BE2C (cell line): ENCODE measurements at places on chromosomes 6 and 20.

GRCh38 chr20:33273117-33273851 is 9.7 kb upstream of the BPIFB1 start:
- DNase-seq = no peak

DNA sequence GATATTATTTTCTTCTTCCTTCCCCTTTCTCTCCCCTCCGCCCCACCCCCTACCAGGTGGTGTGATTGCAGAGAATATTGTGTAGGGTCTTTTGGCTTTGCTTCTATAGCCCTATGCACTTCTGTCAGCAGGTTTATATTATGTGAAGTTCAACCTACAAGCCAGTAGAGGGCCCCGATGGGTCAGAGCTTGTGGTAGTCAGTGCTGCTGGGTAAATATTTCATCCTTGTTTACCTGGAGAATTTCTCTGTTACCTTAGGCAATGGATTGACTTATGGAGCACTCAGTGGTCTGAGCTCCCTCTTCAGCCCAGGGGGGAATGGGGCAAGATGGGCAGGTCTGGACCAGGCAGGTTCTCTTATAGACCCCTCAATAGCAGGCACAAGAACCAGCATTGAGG is 720.9 kb downstream of the GRIK2 start:
- DNase-seq = peak; percentile 37

- DNase-seq = no peak
Measured at GRCh38 chr6:43268782-43269272, 25.5 kb downstream of the TTBK1 start.

- DNase-seq = no peak
Measured at GRCh38 chr6:38078671-38079070, 259.1 kb downstream of the ZFAND3 start.

GRCh38 chr6:114446342-114446741 is 103.5 kb upstream of the HS3ST5 start:
- DNase-seq = no peak

GRCh38 chr6:14676977-14677781 is 559.6 kb downstream of the CD83 start:
- DNase-seq = no peak

DNA sequence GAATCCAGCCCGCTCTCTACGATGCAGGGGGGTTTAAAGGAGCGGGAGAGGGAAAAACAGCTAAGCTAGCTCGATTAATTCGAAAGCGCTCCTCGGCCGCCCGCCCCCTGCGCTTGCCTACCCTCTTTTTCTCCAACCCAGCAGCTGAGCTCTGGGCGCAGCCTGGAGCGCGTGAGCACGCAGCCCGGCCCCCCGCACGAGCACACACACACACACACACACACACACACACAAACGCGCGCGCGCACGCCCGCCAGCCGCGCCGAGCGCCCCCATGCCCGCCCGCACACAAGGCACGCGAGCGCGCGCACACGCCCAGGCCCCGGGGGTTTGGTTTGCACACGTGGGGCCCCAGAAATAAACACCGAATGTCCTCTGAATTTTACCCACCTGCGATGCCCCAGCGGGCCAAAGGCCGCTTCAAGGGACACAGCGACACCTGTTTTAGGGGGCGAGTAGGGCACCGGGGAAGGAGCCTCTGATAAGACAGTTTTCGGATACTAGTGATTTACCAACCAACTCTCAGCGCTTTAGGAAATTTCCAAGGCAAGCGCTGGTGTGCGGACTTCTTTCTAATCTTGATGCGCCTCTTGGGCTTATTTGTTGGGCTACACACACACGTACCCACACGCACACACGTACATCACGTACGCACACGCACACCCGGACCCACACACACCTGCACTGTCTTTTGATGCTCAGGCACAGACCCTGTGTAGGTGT is 802 bp upstream of the NRN1 start:
- DNase-seq = peak; percentile 34

DNA sequence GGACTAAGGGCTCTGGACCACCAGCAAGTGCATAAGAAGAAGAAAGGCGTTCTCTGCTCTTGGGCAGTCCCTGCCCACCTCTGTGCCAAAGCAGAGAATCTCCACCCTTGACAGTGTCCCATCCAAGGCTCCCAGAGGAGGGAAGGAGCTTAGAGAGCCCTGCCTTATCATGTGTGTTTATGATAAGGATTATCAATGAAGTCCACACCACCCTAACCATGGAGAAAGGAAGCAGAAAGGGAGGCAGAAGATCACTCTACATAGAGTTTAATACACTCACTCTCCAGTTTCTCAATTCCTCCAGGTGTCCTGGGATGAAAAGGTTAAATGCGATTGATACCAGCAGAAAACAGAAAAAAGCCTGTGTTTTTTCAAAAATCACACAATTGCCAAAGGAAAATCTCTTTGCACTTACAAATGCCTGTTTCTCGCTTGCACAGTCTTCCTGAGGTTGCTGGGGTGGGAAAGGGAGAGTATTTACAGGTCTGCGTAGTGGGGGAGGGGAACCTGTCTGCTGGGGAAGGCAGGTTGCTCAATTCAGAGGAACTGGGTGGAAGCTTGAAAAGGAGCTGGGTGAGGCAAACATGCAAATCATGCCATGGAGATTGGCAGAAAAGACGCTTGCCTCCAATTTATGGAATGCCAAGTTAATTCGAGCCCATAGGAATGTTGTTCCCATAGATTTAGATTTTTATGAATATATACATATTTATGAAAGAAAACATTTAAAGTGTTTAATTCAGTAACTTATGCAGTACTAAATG is 104.0 kb downstream of the EYA2 start:
- no peak for DNase-seq

GRCh38 chr6:14058029-14058695 is 59.4 kb upstream of the CD83 start:
- no peak for DNase-seq

DNA sequence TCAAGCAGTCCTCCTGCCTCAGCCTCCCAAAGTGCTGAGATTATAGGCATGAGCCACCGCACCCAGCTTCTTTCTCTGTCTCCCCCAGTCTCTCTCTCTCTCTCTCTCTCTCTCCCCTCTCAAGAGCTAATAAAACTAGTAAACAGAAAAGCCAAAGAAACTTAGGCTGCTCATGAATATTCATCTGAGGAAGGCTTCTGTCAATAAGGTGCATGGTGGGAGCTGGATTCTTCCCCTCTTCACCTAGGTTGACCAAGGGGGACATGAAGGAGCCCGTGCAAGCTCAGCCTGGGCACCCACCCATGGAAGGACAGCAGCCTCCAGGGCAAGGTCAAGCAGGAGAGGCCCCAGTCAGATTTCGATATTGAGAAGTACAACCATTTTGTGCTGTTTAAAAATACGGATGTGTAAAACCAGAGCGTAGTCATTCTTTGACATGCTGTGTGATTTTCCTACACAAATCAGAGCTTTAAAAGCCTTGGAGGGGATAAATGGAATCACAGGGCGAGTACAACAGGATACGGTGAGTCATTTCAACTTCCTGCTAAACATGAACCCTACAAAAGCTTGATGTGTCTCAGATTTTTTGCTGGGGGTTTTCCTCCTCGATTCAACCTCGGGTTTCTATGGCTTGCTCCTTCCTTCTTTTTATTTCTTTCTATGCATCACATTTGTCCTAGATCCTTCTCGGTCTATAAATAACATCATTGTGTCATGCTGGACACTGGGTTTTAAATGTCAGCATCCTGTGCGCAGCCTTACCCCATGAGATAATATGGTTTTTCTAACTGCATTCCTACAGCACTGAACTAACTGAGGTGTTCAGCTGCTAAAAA is 368.9 kb upstream of the JARID2 start:
- no peak for DNase-seq

GRCh38 chr6:168469926-168470325 is 28.9 kb downstream of the SMOC2 start:
- no peak for DNase-seq

DNA sequence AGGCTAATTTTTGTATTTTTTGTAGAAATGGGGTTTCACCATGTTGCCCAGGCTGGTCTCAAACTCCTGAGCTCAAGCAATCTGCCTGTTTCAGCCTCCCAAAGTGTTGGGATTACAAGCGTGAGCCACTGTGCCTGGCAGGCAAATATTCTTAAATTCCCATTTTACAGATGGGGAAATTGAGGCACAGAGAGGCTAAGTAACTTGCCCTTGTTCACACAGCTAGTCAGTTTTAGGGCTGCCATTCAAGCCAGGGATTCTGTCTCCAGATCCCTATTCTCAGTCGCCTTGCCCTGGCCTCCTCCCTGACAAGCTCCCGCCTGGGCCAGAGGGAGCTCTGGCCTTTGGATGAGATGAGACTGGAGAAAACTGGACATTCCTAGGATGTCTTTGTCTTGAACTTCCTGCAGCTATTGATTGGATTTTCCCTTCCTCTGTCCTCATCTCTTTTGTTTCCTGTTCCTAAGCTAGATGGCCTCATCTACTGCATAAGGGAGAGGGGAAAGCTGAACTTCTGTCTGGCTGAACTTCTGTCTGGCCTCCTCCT is 90.5 kb downstream of the NDUFAF5 start:
- no peak for DNase-seq

DNA sequence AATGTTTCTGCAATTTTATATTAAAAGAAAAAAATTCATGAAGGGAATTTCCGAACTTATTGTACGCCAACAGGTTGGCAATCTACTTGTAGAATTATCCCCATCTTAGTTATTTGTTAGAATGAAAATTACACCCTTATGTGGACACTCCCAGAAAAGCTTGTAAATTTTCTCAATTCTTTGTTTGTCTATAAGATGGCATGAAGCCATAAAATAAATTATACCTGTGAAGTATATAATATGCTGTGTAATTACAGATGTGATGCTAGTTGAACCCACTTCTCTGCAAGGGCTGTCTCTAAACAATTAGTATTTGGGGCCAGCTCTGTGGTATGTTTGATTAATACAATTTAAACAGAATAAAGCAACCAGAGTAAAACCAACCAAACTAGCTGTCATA is 52.1 kb upstream of the DSP start:
- DNase-seq = no peak

DNA sequence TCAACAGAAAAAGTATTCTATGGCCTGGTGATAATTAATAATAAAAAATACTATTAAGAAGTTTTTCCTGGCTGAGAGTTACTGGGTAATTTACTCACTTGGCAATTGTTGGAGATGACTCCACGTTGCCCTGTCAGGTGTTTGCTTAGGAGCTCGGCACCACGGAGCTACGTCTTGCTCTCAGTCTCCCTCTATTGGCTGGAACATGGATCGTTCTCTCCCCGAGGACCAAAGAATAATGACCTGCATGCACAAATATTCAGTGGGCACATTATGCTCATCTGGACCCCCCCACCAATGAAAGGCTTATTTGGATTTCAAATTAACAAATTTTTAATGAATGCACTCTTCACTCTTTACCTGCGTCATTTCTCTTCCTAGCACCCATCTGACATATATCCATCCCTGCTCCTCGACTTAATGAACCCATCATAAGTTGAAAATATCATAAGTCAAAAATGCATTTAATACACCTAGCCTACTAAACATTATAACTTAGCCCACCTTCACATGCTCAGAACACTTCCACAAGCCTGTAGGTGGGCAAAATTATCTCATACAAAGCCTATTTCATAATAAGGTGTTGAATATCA is 71.0 kb upstream of the CD83 start:
- peak; percentile 41 for DNase-seq

DNA sequence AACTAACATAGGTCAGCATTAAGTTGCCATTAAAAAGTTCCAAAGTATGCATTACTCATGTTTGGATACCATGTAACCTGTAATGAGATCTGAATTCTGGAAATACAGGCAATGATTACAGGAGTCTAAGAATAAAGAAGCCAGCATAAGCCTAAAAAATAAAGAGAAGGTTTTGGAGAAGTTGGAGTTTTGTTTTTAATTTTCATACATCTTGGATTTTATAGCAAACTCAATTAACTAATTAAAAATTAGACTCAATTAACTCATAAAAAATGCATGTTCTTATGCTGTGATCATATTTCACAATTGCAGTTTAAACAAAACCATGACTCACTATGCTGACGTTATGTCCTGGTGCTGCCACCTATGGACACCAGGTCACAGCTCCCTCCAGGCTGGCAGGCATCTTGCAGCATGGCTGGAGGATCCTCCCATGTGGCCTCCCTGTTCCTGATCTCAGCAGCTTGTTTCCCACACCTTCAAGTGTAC is 648.8 kb upstream of the AGPAT4 start:
- DNase-seq = peak; percentile 77

- no peak for DNase-seq
Measured at GRCh38 chr20:46423882-46424482, 17.6 kb upstream of the ELMO2 start.

DNA sequence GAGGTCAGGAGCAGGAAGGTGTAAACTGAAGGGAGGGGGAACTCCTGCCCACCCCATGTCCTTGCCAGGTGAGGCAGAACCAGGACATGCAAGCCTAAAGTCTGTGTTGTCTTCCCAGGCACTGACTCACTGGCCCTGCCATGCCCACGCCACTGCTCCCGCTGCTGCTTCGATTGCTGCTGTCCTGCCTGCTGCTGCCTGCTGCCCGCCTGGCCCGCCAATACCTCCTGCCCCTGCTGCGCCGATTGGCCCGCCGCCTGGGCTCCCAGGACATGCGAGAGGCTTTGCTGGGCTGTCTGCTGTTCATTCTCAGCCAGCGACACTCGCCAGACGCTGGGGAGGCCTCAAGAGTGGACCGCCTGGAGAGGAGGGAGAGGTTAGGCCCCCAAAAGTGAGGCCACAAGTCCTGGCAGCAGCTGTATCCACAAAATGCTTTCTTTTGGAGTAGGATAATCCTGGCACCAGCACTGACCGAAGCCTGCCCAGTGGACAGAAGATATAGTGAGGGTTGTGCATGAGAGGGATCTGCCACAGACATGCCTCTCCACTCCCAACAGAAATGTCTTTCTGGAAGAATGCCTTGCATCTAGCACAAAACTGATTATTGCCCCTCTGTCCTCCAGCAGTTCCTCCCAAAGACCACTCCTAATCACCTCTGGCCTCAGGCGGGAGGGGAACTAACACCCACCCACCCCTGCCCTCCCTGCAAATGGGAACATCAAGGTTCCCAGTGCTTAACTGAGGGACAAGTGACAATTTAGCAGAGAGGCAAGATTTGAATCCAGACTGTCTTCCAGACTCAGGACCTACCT is 812 bp downstream of the MYMX start:
- DNase-seq = peak; percentile 34

- no peak for DNase-seq
Measured at GRCh38 chr6:131999545-132000146, 48.5 kb upstream of the CCN2 start.

DNA sequence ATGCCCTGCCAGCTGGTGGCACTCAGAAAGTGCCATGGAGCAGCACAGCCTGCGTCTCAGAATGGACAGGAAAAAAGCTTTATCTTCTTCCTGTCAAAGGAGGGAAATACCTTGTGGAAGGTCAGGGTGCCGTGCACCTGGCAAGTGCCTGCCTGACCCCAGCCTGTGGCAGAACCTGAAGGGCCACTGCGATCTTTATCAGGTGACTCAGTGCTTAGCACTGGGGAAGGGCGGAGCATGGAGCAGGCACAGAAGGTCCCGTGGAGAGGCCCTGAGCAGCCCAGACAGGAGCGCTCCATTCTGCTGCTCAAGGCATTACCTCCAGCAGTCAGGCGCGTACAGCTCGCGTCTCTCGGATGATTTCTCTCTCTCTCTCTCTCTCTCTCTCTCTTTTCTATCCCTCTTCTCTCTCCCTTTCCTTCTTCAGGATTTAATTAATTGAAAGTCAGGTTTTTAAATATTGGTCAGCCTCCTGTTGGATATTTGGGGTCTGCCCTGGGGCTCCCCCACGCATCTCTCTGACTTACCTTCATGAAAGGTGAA is 31.7 kb downstream of the FOXC1 start:
- DNase-seq = no peak
